ENCODE measurements at places on chromosomes 7 and 10. TPM values are rescaled to one million over a fixed set of nuclear protein-coding genes. Genes with fewer than 3 reads are reported as not detected.
A peak's percentile ranks its signal among the peaks of the same experiment; 100 is the strongest.

DNA sequence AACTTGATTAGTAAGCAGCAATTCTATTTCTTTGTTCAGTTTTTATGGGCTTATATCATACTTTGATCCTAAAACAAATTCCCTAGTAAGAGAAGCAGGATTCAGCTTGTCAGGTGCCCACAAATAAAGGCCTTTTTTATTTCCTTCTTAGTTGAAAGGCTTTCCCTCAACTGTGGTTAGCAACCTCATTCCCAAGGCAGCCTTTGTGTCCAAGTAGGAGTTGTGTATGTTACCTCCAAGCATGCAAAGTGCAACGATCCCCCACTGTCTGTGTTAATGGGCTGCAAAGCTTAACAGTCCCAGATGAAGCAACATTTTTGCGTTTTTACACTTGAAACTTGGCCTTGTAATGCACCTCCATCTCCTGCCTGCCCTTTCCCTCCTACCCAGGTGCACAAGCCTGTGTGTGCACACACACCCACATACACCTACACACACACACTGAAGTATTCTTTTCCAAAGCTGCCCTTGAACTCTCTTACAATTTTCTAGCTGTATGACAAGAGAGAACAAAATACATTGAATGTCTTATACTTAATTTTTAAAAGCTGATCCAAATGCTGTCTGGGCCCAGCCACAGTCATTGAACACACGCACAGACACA is 278.2 kb downstream of the SNX13 start:
- no peak for DNase-seq
- H3K4me3 ChIP-seq = no peak overlapping the region
- H3K27me3 ChIP-seq = no peaks in the 10 kb centered on the region
- H3K36me3 ChIP-seq = no peaks in the 10 kb centered on the region
- peak overlapping the region; percentile 98 for H3K27ac ChIP-seq
- H3K4me1 ChIP-seq = peaks cover 39% of the 10 kb centered on the region

DNA sequence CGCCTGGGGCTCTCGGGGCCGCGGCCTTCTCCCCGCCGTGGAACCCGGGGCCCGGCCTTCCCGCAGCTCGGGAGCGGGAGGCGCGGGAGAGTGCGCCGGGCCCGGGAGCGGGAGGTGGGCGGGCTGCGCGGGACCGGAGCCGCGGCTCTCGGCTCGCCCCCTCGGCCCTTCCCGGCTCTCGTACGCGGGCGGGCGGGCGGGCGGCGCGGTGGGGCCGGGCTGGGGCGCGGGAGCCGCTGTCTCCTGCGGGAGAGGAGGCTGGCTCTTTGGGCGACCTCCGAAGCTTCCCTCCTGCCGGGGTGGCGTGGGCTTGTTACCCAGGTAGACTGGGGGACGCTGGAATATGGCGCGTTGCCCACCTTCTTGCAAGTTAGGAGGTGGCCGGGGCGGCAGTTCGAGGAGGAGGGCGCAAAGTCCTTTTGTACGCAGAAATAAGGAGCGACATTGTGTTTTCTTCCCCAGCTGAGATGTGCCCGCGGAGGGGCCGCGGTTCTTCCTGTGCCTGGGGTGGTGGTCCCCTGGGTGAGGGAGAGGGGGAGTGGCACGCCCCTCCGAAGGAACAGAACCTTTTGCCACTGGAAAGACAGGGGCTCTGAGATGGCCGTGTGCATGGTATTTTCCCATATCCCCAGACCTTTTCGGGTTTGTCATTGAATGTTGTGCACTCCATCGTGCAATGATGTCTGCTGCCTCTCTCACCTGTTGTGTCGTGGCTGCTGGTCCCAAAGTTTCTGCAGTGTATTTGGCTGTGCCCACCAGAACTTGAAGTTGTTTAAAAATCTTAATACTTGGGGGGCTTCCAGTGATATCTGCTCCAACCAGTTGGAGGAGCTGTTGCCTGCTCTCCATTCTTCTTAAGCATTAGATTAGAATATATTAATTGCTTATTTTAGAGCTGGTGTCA is 844 bp downstream of the NRF1 start:
- no peaks in the 10 kb centered on the region for H3K36me3 ChIP-seq
- H3K4me1 ChIP-seq = peaks cover 46% of the 10 kb centered on the region
- DNase-seq = no peak

- H3K27me3 ChIP-seq = peaks cover 2% of the 10 kb centered on the region
- no peak for DNase-seq
- no peak overlapping the region for H3K4me3 ChIP-seq
- no peak overlapping the region for H3K27ac ChIP-seq
Observed at GRCh38 chr7:149741629-149742028, 31.8 kb downstream of the ZNF467 start.

DNA sequence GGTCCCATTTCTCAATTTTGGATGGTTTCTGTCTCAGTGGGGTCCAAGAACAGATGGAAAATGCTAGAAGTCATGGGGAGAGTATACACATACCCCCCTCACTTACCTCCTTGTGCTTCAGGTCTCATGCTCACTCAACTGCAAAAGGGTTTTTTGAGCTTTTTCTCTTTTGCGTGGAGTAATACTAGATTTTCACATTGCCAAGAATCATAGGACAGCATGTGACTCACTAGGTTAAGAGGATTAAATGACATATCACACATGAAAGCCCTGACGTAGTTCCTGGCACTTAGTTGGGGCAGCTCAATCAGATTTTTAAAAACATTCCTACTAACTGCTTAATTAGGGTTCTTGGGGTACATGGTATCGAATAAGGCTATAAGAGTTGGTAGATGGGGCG is 4.5 kb downstream of the PI4K2A start:
- H3K27me3 ChIP-seq = no peaks in the 10 kb centered on the region
- H3K4me3 ChIP-seq = no peak overlapping the region
- H3K27ac ChIP-seq = no peak overlapping the region
- H3K36me3 ChIP-seq = peaks cover 6% of the 10 kb centered on the region
- peaks cover 38% of the 10 kb centered on the region for H3K4me1 ChIP-seq

The GATA3 gene
- 4.0 TPM for polyA plus RNA-seq

DNA sequence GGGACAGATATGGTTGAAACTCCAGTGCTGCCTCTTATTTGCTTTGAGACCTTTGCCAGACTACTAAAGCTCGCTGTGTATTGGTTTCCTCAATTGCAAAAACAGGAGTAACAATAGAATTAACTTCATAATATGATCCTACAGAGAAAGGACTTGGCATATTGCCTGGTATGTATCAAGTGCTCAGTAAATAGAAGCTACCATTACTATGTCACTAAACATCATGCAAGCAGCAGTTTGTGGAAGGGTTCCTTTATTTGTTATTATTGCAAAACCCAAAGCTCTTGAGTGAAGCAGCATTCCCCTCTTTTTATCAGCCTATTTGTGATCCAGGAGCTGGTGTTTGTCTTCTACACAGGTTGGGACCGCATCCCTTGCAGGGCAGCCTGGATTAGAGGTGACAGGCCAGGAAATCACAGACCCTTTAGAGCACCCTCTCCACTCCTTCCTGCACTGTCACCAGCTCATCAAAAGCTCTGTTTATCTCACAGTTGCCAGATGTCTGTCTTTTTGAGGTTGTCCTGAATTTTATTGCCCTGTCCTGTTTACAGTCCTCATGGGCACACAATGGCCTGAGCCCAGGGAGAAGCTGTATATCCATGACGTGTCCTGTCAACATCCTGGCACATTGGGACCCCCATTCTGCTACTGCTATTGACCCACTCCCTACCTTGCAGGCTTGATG is 121.5 kb downstream of the SNX10 start:
- DNase-seq = no peak
- H3K4me1 ChIP-seq = no peaks in the 10 kb centered on the region
- H3K27me3 ChIP-seq = peaks cover 4% of the 10 kb centered on the region
- no peak overlapping the region for H3K27ac ChIP-seq
- no peak overlapping the region for H3K4me3 ChIP-seq

- no peaks in the 10 kb centered on the region for H3K27me3 ChIP-seq
- no peaks in the 10 kb centered on the region for H3K36me3 ChIP-seq
- DNase-seq = no peak
- no peak overlapping the region for H3K27ac ChIP-seq
- H3K4me3 ChIP-seq = no peak overlapping the region
- no peaks in the 10 kb centered on the region for H3K4me1 ChIP-seq
Observed at GRCh38 chr7:33733870-33734650, 171.3 kb upstream of the BMPER start.

The ELFN1 gene
- polyA plus RNA-seq = 0.03 TPM

The RPEL1 gene
- 0.04 TPM for polyA plus RNA-seq

The TCF7L2 gene
- 2.3 TPM for polyA plus RNA-seq

- peaks cover 44% of the 10 kb centered on the region for H3K4me1 ChIP-seq
- DNase-seq = no peak
- H3K36me3 ChIP-seq = no peaks in the 10 kb centered on the region
- H3K27me3 ChIP-seq = no peaks in the 10 kb centered on the region
- H3K4me3 ChIP-seq = no peak overlapping the region
Observed at GRCh38 chr10:24346877-24347519, 138.1 kb downstream of the KIAA1217 start.

- no peaks in the 10 kb centered on the region for H3K36me3 ChIP-seq
- DNase-seq = no peak
- no peaks in the 10 kb centered on the region for H3K4me1 ChIP-seq
- H3K27ac ChIP-seq = no peak overlapping the region
- H3K4me3 ChIP-seq = no peak overlapping the region
Observed at GRCh38 chr10:1396297-1396635, 340.1 kb downstream of the WDR37 start.

The TUBB8 gene
- 0.10 TPM for polyA plus RNA-seq

DNA sequence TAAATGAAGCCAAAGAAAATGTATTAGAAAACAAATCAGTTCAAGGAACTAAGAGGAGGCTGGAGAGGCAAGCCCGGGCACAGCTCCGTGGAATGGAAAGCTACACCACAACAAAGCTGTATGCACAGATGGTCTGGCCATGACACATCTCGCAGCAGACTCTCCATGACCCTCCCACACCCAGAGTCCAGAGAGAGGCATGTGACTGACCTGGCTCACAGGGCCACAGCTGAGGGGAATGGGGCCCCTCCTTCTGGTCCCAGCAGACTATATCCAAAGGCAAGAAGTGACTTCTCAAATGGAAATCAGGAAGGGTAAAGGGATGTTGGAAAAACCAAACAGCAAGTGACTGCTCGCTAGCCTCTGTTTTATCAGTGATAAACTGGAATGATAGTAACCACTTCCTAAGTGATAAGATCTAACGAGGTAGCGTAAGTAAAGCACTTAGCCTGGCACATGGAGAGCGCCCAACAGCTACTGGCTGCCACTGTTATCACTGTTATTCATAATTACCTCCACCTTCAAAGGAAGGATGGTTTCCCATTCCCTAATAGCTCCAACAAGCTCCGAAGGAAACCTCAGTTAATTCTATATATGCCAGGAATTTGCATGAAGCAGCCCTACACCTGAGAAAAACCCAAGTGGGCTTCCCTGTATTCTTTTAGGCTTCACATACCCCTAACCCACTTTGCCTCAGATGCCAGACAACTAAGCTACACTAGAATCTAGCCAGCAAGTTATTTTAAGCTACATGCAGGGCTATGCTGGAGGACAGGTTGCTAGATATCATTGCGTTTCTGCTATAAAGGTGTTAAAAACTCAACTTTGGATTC is 8.4 kb downstream of the OSBPL3 start:
- DNase-seq = peak; percentile 83
- peak overlapping the region; percentile 99 for H3K27ac ChIP-seq
- no peaks in the 10 kb centered on the region for H3K36me3 ChIP-seq
- no peaks in the 10 kb centered on the region for H3K27me3 ChIP-seq

The CUZD1 gene
- 0.93 TPM for polyA plus RNA-seq

DNA sequence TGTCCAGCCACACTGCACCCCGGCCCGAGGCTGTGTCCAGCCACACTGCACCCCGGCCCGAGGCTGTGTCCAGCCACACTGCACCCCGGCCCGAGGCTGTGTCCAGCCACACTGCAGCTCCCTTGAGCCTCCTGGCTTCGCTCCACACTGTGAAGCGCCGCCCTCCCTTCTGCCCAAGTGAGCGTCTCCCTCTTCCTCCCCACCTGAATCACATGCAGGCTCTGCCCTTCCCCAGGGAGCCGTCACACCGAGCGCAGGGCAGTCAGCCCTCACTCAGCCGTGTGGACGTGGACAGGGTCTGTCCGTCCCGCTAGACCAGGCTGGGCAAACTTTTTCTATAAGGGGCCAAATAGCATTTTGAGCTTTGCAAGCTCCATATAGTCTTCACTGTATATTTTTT is 27.6 kb downstream of the CFAP46 start:
- H3K27me3 ChIP-seq = no peaks in the 10 kb centered on the region
- no peaks in the 10 kb centered on the region for H3K36me3 ChIP-seq
- no peaks in the 10 kb centered on the region for H3K4me1 ChIP-seq
- no peak overlapping the region for H3K4me3 ChIP-seq
- H3K27ac ChIP-seq = no peak overlapping the region

DNA sequence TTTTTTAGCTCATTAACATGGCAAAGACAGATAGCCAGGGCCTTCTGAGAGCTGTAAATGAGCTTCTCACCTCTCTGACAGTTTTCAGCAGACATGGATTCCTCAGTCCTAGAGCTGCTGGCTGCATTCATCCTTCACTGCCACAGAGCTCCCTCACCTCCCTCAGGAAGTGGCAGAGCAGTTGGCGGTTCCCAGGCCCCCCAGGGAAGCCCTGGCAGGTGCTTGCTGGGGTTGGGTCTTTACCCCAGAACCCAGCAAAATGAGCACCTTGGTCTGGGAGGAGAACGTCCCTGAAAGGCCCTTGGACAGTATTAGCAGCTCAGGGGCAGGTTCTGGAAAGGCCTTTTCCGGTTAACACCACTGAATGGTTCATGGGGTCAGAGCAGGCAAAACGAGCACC is 288.0 kb downstream of the PTPRN2 start:
- H3K4me1 ChIP-seq = no peaks in the 10 kb centered on the region
- no peaks in the 10 kb centered on the region for H3K36me3 ChIP-seq
- H3K27ac ChIP-seq = no peak overlapping the region
- no peak overlapping the region for H3K4me3 ChIP-seq

The EN2 gene
- polyA plus RNA-seq = 0.09 TPM

The FXYD4 gene
- polyA plus RNA-seq = not detected

GRCh38 chr7:13727279-13727678 is 262.2 kb downstream of the ETV1 start:
- no peaks in the 10 kb centered on the region for H3K4me1 ChIP-seq
- no peak for DNase-seq
- no peaks in the 10 kb centered on the region for H3K27me3 ChIP-seq
- H3K36me3 ChIP-seq = no peaks in the 10 kb centered on the region

- no peaks in the 10 kb centered on the region for H3K27me3 ChIP-seq
- H3K4me3 ChIP-seq = no peak overlapping the region
- no peaks in the 10 kb centered on the region for H3K36me3 ChIP-seq
- no peak overlapping the region for H3K27ac ChIP-seq
- DNase-seq = no peak
Observed at GRCh38 chr10:99787782-99788445, 5.5 kb downstream of the ABCC2 start.

GRCh38 chr10:102665904-102666509 is 21.7 kb downstream of the TRIM8 start:
- H3K27ac ChIP-seq = no peak overlapping the region
- H3K36me3 ChIP-seq = no peaks in the 10 kb centered on the region
- DNase-seq = no peak
- H3K27me3 ChIP-seq = no peaks in the 10 kb centered on the region
- no peak overlapping the region for H3K4me3 ChIP-seq

GRCh38 chr7:67738958-67739357 is 742.3 kb downstream of the TYW1 start:
- no peaks in the 10 kb centered on the region for H3K27me3 ChIP-seq
- DNase-seq = no peak
- no peaks in the 10 kb centered on the region for H3K4me1 ChIP-seq
- H3K4me3 ChIP-seq = no peak overlapping the region
- H3K36me3 ChIP-seq = no peaks in the 10 kb centered on the region

GRCh38 chr7:157318015-157318706 is 18.6 kb upstream of the DNAJB6 start:
- peak overlapping the region; percentile 87 for H3K27ac ChIP-seq
- H3K27me3 ChIP-seq = no peaks in the 10 kb centered on the region
- no peak for DNase-seq

Data from keratinocyte (primary cell).